ENCODE measurements at places on chromosomes 6 and 20.

DNA sequence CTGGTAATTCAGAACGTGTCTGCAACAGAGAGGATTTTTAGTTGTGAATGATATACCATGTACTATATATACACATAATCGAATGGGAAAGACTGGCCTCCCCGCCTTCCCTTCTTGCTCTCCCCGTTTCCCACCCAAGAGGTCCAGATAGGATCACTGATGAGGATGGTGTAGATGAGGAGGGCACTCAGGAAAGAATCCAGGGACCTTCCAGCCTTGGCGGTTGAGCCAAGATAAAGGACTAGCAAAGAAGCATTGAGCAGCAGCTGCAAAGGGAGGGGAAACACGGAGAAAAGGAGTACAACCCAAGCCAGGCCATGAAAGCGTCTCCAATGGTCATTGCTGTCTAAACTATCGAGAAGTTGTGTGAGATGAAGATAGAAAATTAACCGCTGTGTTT is 84.0 kb upstream of the EXOC2 start:
- no peak for DNase-seq

- DNase-seq: no peak
These were observed 15.4 kb upstream of the ABT1 start for GRCh38 chr6:26581164-26581915.

GRCh38 chr6:108587258-108588059 is 26.7 kb downstream of the FOXO3 start:
- DNase-seq: peak; percentile 92

GRCh38 chr6:90803956-90804355 is 217.1 kb upstream of the MAP3K7 start:
- no peak for DNase-seq

- peak; percentile 30 for DNase-seq
These were observed 55.2 kb downstream of the TIAM2 start for GRCh38 chr6:155050311-155050710.

GRCh38 chr6:155495011-155495768 is 39.6 kb upstream of the NOX3 start:
- peak; percentile 81 for DNase-seq

DNA sequence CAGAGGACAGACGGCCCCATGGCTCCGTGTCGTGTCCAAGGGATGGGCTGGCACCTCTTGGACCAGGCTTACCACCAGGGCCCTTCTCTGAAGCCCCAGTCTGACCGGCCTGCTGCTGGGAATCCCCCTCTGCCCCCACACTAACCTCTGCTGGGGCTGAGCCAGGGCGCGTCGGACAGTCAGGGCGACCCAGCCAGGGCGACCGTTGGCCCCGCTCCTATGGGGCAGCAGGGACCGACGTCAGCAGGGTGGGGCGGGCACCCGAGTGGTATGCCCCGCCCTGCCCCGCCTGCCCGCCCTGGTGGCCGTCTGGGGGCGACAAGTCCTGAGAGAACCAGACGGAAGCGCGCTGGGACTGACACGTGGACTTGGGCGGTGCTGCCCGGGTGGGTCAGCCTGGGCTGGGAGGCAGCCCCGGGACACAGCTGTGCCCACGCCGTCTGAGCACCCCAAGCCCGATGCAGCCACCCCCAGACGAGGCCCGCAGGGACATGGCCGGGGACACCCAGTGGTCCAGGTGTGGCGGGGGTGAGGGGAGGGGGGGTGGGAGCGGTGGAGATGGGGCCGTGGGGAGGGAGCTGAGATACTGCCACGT is at the start of gene SLC17A9:
Gene SLC17A9, plus strand, starts transcription at position 337 of the 595 bp plus-strand sequence. Its CDS starts 122 bp downstream, at position 459.
- peak; percentile 89 for DNase-seq

DNA sequence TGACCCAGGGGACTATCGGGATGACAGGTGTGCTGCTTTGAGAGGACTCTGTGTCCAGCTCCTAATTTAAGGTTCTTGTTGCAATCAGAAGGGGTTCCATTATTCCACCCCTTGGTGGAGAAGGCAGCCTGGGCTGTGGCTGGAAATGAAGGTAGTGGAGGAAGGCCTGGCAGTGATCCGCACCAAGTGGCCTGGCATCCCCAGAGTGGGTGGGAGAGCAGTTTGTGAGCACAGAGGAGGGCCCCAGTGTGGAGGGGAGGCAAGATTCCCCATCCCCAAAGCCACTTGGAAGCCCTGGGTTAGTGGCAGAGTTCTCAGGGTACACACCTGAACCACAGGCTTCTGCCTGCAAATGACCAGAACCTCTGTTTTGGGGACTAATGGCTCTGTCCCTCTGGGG is 2.3 kb downstream of the TGM3 start:
- DNase-seq: no peak

- DNase-seq: no peak
These were observed 84.7 kb downstream of the TRMT6 start for GRCh38 chr20:5865604-5866003.

GRCh38 chr6:135753196-135753595 is 98.3 kb upstream of the PDE7B start:
- DNase-seq: no peak

DNA sequence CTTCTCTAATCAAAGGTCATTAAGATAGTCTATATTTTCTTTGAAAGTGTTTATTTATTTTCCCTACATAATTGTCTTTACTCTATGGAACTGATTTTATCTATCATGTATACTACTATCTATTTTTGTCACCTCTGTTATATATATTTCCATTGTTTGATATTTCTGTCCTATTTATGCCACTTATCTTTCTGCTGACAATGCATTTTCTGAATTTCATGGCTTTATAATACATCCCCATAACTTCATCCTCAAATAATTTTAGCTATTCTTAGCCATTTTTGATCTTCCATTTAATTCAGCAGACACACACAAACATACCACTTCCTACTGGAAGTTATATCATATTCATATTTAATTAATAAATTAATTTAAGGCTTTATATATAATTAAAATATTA is 123.7 kb downstream of the EPHA7 start:
- DNase-seq: no peak

- no peak for DNase-seq
These were observed 218.4 kb downstream of the MAFB start for GRCh38 chr20:40470445-40471260.

DNA sequence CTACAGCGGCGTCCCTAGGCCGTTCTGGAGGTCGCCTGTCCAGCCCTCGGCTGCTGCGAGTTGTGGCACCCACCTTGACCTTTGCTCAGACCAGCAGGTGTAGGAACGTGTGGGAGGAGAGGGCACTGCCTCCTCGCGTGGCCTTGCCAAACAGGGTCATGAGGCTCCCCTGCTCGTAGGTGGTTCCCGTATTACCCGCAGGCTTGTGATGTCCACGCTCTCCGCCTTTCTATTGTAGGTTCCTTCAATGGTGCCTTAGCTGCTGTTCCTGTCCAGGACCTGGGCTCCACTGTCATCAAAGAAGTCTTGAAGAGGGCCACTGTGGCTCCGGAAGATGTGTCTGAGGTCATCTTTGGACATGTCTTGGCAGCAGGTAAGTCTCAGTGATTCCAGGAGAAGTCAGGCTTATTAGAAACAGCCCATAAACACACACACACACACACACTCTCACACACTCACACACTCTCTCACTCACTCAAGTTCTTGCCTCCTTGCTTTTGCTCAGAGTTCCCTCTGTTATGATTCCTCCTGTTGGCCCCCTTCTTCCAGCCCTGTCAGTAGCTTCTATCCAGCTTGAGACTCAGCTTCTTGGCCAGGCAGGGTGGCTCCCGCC is 942 bp downstream of the ACAT2 start:
- no peak for DNase-seq

- DNase-seq: no peak
These were observed 16.2 kb upstream of the TREM1 start for GRCh38 chr6:41302638-41303037.

GRCh38 chr20:48697845-48698491 is 129.8 kb downstream of the PREX1 start:
- DNase-seq: peak; percentile 81

- DNase-seq: no peak
These were observed 13.5 kb downstream of the LYRM4 start for GRCh38 chr6:5247201-5247600.

GRCh38 chr6:120894077-120894476 is 440.2 kb downstream of the TBC1D32 start:
- no peak for DNase-seq

- no peak for DNase-seq
These were observed 12.5 kb downstream of the MYH7B start for GRCh38 chr20:34968042-34968775.

- no peak for DNase-seq
These were observed at the start of gene XKR7 for GRCh38 chr20:31967830-31968249. Gene XKR7 (plus strand): TSS chr20:31968151. CDS start chr20:31968176, 25 bp downstream.

- DNase-seq: peak; percentile 70
These were observed 60.1 kb upstream of the BMP2 start for GRCh38 chr20:6707321-6707831.

DNA sequence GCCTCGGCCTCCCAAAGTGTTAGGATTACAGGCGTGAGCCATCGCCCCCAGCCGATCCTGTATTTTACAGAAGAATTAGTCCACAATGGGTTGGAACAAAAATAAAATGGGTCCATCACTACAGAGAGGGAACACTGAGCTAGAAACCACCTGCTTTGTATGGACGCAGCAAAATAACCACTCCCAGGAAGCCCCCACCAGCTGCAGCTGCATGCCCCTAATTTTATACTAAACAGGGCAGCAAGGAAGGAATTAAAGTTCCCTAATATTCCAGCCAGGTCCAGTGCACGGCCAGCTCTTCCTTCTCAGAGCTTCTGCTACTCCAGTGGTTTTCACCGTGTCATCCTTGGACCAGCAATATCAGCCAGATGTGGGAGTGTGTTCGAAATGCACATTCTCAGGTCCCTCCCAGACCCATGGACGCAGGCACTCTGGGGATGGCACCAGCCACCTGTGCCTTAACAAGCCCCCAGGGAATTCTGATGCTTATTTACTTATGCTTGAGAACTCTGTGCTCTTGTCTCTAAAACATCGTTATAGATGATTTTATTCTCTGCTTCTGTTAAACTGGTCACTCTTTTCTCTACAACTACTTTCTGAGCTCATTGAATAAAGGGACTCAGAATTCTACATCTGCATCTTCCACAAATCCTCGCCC is 189.5 kb upstream of the SLC24A3 start:
- no peak for DNase-seq

- peak; percentile 95 for DNase-seq
These were observed 534.3 kb downstream of the COL12A1 start for GRCh38 chr6:74671558-74672025.

GRCh38 chr6:114740547-114740946 is 397.7 kb upstream of the HS3ST5 start:
- peak; percentile 5 for DNase-seq

- no peak for DNase-seq
These were observed 47.6 kb downstream of the AGPAT4 start for GRCh38 chr6:161226009-161226964.

DNA sequence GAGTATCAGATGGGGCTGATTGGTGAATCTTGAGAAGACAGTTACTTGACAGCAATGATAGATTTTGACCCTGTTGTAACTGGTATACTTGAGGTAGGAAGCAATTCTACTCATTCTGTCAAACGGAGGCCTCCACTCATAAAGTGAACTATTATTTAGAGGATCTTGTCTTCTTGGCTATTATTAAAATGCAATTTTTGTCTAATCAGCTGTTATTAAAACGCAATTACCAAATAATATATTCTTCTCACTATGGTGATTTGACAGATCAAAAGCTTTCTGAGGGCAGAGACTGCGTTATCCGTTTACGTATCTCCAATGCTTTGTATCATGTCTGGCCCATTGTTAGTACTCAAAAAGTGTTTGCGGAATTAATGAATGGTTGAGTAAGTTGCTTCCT is 120.7 kb downstream of the MACROD2 start:
- no peak for DNase-seq

DNA sequence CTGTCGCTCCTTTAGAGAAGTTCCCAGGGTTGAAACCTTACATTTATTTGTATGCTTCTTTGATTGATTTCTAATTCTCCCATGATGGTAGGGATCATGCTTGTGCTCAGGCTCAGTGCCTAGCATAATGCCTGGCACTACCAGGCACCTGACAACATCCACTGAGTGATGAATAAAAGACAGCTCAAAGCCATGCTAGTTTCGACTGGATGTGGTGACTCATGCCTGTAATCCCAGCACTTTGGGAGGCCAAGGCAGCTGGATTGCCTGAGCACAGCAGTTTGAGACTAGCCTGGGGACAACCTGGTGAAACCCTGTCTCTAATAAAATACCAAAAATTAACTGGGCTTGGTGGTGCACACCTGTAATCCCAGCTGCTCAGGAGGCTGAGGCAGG is 11.6 kb upstream of the CD164 start:
- peak; percentile 13 for DNase-seq

DNA sequence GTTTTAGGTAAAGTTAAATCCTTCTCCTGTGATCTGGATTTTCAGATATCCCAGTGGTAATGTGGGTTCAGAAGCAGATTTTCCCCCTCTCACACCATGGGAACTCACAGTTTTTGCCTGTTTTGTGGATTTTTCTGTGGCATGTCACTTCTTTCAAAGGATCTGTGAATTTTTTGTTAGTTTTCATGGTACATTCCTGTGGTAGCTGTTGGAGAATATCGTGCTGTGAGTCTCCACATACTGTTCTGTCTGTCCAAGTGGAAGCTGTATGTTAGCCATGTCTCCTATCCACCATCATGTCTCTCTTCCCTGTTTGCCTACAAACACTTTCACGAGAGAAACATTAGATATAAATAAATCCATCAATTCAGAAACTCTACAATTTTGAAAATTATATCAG is 378.7 kb upstream of the ADGRB3 start:
- no peak for DNase-seq

DNA sequence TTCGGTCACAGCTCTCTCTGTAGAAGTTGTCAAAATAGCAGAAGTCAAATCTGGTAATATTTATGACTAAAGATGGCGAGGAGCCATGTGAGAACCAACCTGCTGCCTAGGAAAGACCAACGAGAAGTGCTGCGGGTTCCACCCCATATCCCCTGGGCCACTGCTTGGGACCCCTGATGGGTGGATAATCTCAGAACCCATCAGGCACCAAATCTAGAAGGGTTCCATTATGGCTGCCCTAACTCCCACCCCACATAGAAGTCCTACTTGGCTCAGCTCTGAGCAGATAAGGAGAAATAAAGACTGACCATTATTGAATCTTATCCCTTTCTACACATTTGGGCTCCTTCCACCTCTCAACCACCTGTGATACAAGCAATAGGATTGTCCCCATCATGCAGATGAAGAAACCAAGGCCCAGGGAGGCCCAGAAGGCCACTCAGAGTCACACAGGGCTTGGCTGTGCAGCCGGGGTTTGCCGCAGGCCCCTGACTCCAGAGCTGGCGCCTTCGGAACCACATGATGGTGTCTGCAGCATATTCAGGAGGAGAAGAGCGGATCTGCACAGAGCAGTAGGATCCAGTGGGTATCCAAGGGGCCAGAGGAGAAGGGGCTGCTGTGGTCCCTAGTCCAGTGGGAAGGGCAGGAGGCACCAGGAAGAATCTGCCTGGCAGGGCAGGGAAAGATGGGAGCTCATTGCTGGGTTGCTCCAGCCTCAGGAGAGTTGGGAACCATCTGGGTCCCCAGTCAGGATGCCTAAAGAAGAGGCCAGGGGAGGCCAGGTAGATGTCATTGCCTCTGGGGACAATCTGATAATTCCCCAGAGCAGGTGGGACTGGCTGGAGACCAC is 9.6 kb upstream of the PCMTD2 start:
- DNase-seq: no peak

DNA sequence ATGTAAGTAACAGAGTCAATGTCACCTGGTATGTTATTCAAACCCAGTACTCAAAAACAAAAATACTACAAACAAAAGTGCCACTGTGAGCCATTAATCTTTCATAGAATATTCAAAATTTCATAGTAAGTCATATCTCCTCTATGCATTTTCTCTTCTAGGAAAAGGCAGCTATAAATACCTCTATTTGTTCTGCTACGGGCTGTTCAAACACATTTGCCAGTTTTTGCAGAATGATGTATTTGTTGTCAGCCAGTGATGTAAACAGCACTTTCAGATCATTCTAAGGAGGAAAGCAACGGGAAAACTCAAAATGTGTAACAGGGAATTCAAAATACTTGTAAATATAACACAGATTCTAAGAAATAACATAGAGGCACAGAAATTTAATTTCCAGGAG is 388.2 kb downstream of the SYNE1 start:
- no peak for DNase-seq
